GM23338 (cell line): ENCODE measurements at places on chromosomes 2 and 18.

DNA sequence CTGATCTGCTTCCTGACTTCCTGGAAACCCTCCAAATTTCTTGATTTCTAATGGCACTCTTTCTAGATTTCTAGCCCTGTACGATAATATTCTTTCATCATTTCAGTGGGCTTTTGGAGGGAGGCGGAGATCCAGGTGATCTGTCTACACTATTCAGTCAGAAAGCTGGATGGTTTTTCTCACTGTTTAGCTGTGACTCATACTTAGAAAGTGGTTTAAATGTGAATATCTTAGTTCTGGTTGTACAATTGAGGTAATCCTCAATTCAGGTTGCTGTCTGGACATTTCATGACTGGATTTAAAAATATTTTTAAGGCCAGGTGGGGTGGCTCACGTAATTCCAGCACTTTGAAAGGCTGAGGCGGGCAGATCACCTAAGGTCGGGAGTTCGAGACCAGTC, 20.8 kb downstream of the SEH1L start:
- no peak for DNase-seq

GRCh38 chr2:106974891-106975290, 88.9 kb upstream of the ST6GAL2 start:
- DNase-seq = no peak

DNA sequence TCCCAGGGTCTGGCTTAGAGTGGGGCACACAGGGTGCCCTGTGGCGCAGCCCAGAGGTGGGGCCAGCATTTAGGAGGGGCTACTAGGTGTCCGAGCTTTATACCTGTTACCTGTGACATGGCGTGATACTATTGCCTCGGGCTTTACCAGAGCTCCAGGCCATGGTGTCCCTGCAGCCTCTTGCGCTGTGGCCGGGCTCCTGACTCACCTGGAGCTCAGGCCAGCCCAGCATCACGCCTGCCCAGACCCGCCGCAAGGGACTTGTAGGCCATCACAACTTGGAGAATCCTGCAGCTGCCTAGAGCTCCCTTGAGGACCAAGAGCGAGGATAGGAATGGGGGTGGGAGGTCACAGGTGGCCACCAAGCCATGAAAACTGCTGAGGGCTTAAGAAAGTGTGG, 8.0 kb downstream of the INHBB start:
- DNase-seq = no peak

GRCh38 chr2:4556135-4556896, 852.9 kb downstream of the DCDC2C start:
- DNase-seq = no peak

DNA sequence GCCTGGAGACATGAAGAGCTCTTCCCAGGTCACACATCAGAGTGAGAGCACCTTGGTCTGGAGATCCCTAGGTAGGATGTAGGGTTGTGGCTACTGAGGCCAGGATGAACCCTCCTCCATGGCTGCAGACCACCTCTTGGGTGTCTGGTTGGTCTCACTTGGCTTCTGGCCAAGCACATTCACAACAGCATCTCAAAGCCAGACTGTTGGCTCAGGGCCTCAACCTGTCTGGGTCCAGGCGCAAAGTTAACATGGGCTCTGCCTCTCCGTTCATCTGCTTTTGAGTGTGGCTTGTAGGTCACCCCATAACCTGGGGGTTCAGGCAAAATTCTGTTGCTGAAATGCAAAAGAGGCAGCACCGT, 40.1 kb downstream of the RHOB start:
- no peak for DNase-seq

GRCh38 chr2:101732199-101732598, 34.7 kb downstream of the MAP4K4 start:
- DNase-seq = no peak

GRCh38 chr2:222283634-222284033, 15.2 kb downstream of the PAX3 start:
- DNase-seq = peak; percentile 70

DNA sequence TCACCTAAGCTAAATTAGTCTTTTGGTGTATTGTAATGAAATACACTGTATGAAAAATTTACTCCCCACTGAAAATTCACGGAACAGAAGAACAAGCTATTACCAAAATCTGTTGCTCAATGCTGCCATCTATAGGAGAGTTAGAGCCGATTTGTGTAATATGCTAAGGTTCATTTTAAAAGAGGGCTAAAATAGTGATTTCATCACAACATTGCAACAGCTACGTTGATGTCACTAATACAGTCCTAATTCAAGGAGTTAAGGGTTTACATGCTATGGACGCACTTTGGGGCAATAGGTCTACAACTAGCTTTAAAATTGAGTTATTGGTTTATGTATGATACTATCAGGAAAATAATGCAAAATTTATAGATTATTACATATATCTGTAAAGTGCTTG, 3.0 kb upstream of the IRS1 start:
- peak; percentile 79 for DNase-seq

- no peak for DNase-seq
These were observed 258.6 kb downstream of the TNS1 start for GRCh38 chr2:217743966-217744761.

- no peak for DNase-seq
These were observed 137.6 kb downstream of the COPS8 start for GRCh38 chr2:237223201-237223861.

DNA sequence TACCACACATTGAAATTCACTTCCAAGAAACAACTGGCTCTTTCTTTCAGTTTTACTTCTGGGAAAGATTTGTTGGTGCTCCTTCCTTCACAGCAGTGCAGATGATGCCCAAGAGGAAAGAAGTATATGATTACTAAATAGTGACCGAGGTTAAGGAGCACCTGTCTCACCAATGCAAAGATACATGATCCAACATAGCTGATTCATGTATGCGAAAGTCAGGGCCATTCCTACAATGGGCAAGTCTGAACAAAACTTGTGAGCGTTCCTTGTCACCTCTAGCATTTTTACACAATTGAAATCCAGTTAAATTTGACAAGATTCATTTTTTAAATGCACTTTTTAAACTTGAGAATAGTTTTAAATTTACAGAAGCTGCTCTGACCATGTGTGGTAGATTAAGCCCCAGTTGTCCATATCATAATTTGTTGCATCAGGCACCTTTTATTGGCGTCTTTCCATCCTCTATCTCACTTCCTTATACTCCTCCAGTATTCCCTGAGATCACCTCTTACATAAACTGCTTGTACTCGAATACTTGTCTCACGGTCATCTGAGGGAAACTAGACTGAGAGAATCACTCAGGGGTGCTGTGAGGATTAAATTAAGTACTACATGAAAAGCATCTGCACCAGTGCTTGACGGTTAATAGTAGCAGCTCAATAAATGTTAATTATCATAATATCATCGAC, 438.8 kb upstream of the CDH20 start:
- no peak for DNase-seq

DNA sequence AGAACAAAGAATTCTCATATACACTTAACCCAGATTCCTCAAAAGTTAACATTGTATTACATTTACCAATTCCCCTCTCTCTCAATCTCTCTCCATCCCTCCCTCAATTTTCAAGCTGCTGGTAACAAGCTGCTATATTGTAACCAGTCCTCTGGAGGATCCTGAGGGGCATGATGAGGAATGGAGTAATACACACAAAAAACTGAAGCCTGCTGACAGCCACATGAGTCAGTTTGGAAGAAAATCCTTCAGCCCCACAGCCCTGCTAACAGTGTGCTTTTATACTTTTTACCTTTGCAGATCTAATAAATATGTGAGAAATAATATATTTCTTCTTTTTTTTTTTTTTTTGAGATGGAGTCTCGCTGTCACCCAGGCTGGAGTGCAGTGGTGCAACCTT, 165.7 kb upstream of the RAB12 start:
- no peak for DNase-seq

GRCh38 chr2:7773362-7774360, 856.4 kb downstream of the RNF144A start:
- no peak for DNase-seq

DNA sequence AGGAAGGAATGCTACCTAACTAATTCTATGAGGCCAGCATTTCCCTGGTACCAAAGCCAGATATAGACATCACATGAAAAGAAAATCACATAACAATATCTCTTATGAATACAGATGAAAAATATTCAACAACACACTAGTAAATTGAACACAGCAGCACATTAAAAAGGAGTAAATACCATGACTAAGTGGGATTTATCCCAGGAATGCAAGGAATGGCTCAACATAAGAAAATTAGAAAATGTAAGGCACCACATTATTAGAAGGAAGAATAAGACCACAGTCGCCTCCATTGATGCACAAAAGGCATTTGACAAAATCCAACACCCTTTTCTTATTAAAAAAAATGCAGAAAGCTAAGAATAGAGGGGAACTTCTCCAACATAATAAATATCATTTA, 133.9 kb downstream of the TTC32 start:
- no peak for DNase-seq

- no peak for DNase-seq
These were observed 12.0 kb upstream of the IAH1 start for GRCh38 chr2:9462313-9462712.

DNA sequence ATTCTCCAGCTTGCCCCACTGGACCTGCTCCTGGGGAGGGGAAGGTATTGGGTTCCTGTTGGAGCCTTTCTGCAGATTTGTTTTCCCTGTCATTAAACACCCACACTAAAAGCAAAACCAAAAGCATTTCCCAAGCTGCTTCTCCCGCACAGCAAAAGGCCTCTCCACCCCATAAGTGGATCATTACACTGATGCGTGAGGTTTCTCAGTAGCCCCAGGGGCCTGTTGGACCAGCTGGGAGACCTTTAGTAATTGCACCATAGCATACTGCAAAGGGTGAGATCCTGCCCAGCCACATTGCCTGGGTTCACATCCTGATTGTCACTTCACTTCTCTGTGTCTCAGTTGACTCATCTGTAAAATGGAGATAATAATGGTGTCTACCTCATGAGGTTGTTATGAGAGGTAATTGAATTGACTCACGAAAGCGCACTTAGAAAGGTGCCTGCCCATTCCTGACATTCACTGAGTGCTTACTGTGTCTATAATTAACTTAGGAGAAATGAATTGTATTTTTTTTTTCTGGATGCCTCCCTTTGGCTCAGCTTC, 43.9 kb downstream of the TOGARAM2 start:
- DNase-seq = no peak

DNA sequence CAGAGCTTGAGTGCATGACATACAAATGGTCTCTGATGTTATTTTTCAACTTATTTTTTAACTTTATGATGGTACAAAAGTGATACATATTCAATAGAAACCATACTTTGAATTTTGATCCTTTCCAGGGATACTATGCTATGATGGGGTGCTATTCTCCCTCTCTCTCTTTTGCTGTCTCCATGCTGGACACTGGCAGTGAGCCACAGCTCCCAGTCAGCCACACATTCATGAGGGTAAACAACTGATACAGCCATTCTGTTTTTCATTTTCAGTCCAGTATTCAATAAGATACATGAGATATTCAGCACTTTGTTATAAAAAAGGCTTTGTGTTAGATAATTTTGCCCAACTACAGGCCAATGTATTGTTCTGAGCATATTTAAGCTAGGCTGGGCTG, 859.3 kb upstream of the KLHL29 start:
- no peak for DNase-seq

DNA sequence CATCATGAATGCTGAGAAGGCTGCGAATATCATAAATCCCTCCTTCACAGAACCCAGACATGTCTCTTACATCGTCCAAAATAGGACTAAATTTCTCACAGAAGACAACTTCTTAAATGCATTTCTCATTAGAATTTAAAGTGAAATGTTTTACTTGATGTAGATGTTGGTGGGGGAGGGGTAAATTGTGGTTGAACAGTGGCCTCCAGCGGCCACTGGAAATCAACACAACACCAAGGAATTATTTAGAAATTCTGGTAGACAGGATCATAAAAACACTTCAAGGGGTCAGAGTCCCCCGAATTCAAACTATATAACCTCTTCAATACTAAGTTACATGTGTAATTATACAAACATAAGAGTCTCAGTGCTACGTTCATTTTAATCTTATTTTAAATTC, 135.9 kb downstream of the ABCA12 start:
- DNase-seq = peak; percentile 70

- no peak for DNase-seq
These were observed 602.8 kb downstream of the EPHA4 start for GRCh38 chr2:220969348-220969747.

- no peak for DNase-seq
These were observed 20.1 kb upstream of the TCF7L1 start for GRCh38 chr2:85112906-85113625.

DNA sequence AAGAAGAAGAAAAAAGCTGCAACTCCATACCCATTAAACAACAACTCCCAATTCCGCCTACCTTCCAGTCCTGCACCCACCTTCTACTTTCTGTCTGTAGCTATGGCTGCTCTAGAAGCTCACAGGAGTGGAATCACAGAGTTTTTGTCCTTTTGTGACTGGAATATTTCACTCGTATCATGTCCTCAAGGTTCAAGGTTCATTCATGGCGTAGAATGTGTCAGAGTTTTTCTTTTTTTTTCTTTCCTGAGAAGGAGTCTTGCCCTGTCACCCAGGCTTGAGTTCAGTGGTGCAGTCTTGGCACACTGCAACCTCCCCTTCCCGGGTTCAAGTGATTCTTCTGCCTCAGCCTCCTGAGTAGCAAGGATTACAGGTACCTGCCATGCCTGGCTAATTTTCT, 97.4 kb upstream of the ODC1 start:
- DNase-seq = no peak

DNA sequence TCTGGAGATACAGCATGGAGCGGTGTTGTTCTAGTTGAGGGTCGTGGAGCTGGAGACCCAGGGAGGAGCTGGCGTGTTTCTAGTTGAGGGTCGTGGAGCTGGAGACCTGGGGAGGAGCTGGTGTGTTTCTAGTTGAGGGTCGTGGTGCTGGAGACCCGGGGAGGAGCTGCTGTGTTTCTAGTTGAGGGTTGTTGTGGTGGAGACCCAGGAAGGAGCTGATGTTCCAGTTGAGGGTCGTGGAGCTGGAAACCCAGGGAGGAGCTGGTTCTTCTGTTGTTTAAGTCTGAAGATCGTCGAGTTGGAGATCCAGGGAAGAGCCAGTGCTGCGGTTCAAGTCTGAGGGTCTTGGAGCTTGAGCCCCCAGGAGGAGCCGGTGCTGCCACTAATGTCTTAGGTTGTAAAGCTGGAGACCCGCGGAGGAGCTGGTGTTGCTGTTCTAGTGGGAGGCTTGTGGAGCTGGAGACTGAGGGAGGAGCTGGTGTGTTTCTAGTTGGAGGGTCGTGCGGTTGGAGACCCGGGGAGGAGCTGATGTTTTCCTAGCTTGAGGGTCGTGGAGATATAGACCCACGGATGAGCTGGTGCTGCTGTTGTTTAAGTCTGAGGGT, 155.3 kb downstream of the RTP5 start:
- DNase-seq = no peak

DNA sequence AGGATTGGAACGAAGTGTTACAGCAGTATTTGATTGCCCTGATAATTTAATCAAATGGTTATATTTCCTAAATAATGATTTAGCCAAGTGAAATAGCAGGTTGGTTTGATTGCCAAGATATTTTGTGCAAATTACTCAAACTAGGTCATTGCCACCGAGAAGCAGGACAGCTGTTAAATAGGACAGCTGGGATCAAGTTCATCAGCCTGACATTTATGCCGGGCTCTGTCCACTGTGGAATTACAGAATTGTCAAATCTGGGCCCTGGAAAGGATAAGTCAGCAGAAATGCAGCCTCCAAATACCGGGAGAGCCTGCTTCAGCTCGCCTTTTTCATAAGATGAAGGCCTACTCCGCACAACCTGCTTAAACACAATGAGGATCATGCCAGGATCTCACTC, 73.9 kb upstream of the RPL31 start:
- no peak for DNase-seq
